ENCODE measurements at places on chromosomes 6 and 20.

DNA sequence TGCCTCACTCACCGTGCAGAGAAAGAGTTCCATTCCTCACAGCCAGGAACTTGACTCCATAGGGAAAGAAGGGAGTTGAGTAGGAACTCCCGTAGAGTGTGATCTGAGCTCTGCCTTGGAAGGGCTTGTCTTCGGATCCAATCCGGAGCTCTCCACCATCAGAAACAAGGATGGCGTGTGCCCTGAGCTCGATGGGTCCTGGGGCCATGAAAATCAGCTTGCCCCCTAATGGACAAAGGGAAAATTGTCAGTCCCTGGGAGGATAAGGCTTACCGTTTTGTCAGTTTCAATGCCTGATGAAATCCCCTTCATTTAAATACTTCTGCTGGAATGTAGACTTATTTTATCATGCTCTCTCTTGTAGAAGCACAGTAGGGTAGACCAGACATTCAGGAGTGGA, 153.3 kb downstream of the PKHD1 start:
- DNase-seq, result no peak

DNA sequence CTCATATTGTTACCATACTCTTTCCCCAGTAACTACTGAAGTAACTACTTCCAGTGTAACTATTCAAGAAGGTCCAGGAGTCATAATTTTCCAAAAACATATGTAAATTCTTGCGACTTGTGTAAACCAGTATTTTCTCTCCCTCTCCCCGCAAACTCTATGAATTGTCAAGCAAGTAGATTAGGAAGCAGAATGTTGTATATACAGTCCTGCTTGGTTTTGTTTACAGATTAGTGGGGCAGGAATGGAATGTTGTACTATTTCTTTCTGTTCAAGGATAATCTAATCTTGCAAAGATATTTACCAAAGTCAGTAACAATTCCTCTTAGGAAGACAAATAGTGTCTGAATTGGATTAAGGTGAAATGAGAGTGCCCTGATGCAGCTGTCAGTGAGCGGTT, 234.9 kb upstream of the PLN start:
- no peak for DNase-seq

DNA sequence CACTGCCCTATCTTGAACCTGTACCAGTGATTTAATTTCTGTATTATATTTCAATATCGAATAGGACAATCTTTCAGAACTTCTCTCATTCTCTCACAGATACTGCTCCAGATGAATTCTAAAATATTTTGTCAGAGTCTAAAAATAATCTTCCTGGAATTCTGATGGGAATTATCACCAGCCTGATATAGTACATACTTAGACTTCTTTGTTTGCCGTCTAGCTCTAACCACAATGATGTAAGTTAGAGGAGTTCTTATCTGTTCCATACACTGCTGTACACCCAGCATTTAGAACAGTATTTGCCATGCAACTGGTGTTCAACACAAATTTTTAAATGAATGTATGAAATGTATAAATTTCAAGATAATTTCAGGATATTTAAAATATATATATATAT, 1.3 kb upstream of the HUS1B start:
- DNase-seq, result peak; percentile 58

- peak; percentile 15 for DNase-seq
These were observed 142.6 kb downstream of the ARHGAP18 start for GRCh38 chr6:129567374-129567773.

DNA sequence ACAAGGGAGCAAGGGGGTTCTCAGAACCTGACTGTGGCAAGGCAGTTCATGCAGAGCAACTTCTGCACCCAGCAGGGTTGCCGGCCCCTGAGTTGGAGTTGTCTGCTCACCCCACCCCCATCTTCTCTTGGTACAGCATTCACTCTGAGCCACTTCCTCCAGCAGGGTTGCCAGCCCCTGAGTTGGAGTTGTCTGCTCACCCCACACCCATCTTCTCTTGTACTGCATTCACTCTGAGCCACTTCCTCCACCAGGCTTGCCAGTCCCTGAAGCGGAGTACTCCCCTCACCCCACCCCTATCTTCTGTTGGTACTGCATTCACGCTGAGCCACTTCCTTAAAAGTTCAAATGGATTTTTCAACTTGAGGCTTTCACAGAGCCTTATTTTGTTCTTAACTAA, 79.7 kb upstream of the SYNDIG1 start:
- no peak for DNase-seq

DNA sequence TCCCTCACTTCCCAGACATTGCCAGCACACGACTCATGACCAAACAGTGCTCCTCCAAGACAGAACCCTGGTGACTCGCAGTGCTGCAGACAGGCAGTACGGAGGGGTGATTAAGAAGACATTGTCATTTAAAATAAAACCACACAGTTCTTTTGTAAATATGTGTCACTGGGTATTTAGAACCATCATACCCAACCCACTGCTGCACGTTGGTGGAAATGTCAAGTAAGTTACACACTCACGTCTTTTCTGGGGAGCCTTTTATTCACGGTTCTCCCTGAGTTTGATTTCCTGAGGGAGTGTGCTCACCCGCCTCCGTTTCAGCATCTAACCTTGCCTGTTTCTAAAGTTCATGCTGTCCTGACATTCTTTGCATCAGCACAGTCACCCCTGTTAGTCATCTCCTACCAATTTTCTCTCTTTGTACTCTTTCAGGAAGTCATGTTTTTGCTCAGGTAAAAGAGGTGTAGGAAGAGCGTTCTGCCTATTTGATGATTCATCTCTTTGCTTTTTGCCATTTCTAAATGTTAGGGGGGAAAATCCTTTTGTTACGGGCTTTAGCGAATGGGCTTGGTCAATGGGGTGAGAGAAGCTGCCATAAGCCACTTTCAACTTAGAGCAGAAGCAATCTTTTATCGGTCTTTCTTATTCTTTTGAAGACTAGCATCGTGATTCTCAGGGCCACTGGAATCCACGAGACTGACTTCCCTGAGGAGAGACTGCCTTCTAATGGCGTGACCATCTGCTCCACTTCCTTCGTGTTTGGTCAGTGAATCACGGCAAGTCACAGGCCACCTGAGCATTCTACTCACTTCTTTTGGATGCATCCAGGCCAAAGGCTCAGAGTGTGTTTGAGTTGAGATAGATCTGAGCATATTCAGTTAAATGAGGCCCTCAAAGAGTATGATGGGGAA, 512.8 kb upstream of the JARID2 start:
- peak; percentile 92 for DNase-seq

GRCh38 chr6:114997813-114998292, 655.0 kb upstream of the HS3ST5 start:
- no peak for DNase-seq

DNA sequence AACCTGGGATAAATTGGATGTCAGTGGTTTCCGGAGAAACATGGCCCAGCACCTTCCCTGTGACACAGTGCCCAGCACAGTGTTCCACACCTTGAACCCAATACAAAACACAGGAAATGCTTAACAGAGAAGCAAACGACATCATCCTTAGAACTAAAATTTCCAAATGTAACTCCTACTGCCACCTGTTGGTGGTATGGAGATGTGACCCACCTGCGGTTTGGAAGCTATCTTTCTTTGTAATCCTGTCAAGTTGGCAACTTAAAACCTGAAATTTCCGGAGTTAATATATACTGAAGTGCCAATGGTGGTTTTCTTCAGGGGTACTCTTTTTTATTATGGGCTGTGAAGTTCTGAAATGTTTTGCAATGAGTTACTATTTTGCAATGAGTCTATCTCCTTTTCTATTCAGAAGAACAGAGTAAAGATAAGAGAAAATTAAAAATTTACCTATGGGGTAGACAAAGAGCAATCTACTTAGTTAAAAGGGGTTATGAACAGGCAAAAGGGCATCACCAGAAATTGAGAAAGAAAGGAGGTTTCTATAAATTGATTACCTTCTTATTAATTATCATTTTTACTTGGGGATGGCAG, 658.8 kb downstream of the PTPRT start:
- peak; percentile 6 for DNase-seq

DNA sequence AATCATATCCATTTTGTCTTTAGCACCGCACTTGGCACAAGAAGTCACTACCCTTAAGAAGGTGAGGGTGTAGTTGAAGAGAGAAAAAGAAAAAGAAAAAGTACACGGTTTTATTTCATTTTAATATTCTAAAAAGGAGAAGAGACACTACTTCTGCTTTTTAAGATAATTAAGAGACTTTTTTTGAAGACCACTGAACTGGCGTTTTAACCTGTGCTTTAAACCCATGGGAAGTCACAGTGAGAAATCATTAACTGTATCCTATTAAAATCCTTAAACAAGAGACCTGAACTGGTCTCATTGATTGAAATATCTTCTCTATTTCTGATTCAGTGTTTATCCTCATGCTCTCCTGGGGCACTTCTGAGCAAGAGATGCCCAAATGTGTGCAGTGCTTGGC, 243.5 kb downstream of the TMEM242 start:
- DNase-seq, result no peak

- peak; percentile 57 for DNase-seq
These were observed 11.5 kb upstream of the CCDC170 start for GRCh38 chr6:151482290-151482689.

DNA sequence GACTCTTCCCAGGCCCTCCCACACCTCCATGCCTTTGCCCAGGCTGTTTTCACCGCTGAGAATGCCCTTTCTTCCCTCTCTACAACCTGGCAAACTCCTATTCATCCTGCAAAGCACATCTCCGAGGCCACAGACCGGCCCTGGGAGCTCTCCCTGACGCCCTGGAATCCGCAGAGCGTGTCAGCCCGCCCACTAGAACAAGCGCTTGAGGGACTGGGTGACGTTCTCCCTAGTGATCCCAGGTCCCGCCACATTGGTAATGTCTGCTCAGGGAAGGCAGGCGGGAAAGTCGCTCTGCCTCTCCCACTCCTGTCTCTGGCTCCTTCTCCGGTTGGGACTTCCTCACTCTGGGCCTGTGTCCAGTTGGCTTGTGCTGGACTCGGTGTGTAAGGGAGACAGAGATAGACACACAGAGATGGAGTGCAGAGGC, 61.6 kb downstream of the SRC start:
- peak; percentile 19 for DNase-seq

DNA sequence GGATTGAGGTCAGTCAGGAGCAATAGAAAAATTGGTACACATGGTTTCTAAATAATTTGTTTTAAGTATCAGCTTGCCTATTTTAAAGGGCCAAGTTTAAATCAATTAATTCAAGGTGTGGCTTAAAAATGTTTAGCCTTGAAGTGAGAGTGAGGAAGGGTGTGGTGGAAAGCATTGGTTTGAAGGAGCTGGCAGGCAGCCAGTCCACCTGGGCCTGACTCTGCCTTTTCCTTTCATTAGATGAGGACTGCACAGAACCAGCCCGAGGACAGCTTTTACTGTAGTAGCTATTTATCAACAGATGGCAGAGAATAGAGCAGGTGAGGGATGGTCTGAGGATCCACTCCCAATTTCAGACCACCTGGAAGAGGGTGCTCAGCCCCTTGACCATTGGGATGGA, 42.4 kb downstream of the DHX35 start:
- no peak for DNase-seq

DNA sequence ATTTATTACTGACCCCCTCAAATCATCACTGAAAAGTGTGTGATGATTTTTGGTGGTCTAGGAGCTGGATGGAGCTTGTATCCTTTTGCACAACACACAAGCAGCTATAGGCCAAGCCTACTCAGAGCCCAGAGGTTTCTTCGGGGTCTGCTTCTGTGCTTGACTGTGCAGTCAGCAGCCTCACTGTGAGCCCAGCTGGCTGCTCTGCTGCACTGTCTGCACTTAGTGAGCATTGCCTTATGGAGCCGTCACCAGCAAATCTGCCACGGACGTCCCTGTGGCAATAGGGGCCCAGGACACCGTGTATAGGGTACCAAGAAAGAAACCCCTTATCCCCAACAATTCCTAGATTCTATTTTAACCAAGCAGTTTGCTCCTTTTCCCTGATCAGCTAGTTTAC, 38.6 kb upstream of the GMPR start:
- no peak for DNase-seq

DNA sequence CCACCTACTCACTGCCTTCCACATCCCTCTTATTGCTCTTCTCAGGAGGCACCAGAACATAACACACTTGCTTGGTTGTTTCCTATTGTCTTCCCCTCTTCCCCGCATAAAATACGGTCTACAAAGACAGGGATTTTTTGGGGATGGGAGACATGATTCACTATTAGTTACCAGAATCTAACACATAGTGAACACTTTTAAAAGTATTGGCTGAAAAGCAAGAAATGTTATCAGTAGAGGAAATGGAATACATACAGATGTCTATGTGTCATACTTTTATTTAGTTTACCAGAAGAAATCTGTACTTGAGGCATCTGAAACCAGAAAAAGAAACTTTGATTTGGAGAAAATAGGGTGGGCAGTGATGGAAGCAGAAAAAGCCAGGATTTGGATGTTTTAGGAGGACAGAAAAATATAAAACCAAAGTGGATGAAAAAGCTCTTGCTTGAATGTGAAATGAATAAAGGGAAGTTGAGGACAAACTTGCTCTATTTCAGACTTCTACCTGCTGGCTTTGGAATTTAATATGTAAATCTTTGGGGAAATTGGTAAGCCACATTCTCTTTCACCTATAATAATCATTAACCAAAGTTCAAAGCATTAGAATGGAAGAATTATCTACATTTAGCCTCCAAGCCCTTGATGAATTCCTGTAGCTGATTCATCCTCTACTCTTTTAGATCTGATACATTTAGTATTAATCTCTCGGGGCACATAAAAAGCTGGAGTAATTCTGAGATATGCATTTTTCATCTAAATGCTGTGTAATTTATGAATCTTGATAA, 82.6 kb downstream of the DOK5 start:
- peak; percentile 55 for DNase-seq

GRCh38 chr6:144246988-144247387, 38.1 kb upstream of the UTRN start:
- no peak for DNase-seq

- DNase-seq, result peak; percentile 100
These were observed 588 bp upstream of the ACSS2 start for GRCh38 chr20:34875642-34876405.

DNA sequence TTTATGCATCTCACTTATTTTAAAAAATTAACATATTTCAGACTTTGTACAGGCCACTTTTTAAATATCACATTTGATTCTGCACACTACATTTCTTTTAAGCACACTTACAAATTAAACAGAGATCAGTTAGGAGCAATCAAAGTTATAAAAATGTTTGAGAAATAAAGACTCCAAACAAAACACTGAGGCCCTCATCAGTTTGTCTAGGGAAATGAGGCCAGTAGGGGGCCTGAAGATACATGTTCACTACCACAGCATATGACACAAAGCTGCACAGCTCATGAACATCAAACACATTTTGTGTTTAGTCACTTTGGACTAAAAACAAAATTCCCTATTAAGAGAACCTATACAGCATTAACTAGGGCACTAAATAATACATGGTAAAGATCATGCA, 180.5 kb downstream of the PDE7B start:
- DNase-seq, result peak; percentile 77

All from cardiac fibroblast (primary cell).